ENCODE measurements at places on chromosomes 12 and 14.

DNA sequence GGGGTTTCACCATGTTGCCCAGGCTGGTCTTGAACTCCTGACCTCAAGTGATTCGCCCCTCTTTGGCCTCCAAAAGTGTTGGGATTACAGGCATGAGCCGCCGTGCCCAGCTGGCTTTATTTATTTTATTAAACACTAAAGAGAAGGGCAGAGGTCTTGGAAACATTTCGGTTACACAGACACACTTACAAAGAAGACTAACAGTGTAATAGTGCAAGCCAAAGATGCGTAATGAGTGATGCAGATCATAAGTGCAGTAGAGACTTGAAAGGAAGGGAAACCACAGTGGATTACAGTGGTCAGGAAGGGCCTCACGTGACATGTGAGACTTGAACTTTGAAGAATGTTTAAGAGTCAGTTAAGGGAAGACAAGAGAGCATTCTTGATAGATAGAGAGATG, 33.9 kb upstream of the CDK17 start:
- DNase-seq = no peak

- DNase-seq = no peak
Observed at GRCh38 chr12:88111074-88111652, 30.7 kb downstream of the CEP290 start.

GRCh38 chr12:57834086-57834876, 12.2 kb downstream of the CTDSP2 start:
- no peak for DNase-seq

DNA sequence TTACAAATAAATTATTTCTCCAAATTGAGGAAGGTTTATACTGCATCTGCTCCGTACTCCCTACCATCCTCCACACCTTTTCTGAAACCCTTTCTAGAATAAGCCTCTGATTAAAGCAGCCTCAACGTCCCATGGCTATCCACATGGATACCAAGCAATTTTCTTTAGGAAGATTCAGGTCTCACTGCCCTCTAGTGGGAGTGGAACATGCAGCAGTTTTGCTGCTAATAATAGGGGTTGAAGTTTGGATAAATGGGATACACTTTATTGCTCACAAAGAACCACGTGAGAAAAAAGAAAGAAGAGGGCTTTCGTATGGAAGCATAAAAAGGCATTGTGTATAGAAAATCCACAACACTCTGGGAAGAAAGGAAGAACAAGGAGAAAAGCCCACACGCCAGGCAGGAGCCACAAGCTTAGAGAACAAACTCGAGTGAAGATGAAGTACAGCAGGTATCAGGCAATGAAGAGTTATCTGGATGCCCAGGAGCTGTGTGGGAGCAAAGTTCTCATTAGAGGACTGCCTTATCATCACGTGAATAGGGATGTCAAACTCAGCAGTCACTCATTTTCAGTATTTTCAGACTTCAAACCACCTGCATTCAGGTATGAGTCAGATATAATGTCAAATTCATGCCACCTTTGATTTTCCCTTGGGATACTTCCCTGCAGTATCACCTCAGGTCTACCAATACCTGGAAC, 45.8 kb downstream of the CCER1 start:
- DNase-seq = no peak

DNA sequence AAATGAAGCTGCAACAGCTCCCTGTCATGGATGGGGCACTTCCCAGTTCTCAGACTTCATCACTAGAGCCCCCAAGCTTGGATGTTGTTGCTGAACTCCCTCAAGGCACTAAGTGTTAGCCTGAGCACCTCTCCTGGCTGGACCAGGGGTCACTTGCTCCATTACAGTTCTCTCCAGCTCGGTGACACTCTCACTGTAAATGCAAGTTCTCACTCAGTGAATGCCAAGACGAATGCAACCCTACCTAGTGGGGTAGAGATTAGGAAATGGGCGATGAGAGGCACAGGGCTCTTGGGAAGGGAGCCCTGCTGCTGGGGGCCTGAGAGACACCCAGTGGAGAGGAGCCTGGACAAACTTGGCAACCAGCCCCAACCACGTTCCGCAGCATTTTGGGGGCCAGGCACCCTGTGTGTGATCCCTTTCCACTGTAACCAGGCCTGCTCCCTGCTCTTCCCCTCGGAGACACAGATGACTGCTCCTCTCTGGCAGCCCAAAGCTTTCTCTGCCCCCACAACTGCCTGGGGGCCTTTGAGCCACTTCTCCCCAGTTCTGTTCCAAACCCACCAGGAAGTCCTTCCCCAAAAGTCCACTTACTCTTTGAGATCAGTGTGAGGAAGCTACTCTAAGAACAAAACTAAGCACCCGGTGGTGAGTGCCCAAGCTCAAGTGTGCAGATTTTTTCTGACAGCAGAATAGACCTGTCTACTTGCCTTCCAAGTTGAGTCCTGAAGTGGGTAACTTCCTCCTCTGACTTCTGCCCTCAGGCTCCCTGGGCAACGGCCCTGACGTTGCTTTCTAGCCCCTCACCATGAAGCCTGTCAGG, 8.0 kb upstream of the SELPLG start:
- no peak for DNase-seq

DNA sequence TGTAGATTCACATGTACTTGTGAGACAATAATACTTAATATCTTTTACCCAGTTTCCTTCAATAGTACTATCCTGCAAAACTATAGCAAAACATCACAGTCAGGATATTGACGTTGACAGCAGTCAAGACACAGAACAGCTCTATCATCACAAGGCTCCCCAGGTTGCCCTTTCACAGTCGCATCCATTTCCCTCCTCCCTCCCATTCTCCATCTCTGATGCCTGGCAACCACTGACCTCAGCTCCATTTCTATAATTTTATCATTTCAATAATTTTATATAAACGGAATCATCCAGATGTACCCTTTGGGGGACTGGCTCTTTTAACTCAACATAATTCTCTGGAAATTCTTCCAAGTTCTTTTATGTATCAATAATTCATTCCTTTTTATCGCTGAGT, 81.5 kb downstream of the PLXNC1 start:
- DNase-seq = no peak
